Left lung (tissue), 14 donors: ENCODE measurements at places on chromosomes 3 and 15. TPM values are rescaled to one million over a fixed set of nuclear protein-coding genes. Genes with fewer than 3 reads are reported as not detected.

GRCh38 chr15:74901612-74902063 lies 5.0 kb downstream of the FAM219B start:
- no peak overlapping the region for H3K27ac ChIP-seq
- H3K4me1 ChIP-seq = peaks cover 36% of the 10 kb centered on the region
- DNase-seq = peak; percentile 34

DNA sequence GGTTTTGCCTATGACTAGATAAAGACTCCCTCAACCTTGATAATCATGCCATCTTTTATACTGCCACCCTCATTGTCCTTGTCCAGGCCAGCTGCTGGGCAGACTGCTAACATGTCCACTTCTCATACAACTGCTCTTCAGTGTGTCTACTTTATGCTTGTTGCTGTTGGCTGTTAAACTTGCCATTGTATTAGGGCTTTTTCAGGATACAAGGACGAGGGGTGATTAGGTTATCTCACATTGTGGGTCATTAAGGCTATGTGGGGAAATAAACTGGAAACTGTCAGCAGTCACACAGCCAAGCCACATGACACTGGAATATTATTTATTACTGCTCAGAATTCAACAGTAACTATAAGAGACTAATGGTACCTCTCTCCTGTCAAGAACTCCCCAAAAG lies 36.1 kb downstream of the STARD9 start:
- no peaks in the 10 kb centered on the region for H3K36me3 ChIP-seq
- peaks cover 19% of the 10 kb centered on the region for H3K4me1 ChIP-seq
- no peaks in the 10 kb centered on the region for H3K27me3 ChIP-seq
- no peak for DNase-seq
- no peak overlapping the region for H3K4me3 ChIP-seq

DNA sequence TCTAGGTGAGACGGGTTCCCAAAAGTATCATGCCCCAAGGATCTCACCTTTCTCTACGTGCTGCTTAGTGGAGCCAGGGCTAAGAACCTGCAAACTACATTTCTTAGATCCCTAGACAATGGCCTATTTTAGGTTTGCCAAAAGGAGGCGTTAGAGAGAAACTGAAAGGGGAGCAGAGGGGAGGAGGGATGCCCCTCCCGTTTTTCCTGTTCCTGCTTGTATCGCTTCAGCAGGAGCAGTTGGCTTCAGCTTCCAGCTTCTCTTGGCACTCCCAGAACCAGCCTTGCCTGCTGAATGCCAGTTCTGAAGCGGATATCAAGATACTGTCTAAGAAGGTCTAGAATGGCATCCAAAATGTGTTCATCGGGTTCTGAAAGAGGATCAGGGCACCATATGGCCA lies 58.4 kb upstream of the ABHD17C start:
- no peaks in the 10 kb centered on the region for H3K27me3 ChIP-seq
- DNase-seq = no peak
- H3K4me1 ChIP-seq = no peaks in the 10 kb centered on the region
- H3K4me3 ChIP-seq = no peak overlapping the region

TMEM43 gene
- total RNA-seq = 104 TPM

- no peaks in the 10 kb centered on the region for H3K27me3 ChIP-seq
- no peak overlapping the region for H3K4me3 ChIP-seq
- no peak for DNase-seq
- H3K27ac ChIP-seq = no peak overlapping the region
- no peaks in the 10 kb centered on the region for H3K4me1 ChIP-seq
- no peaks in the 10 kb centered on the region for H3K36me3 ChIP-seq
Measured at GRCh38 chr15:57358571-57358970, 17.7 kb upstream of the CGNL1 start.

GRCh38 chr15:89143503-89144162 lies 55.4 kb downstream of the ABHD2 start:
- H3K36me3 ChIP-seq = no peaks in the 10 kb centered on the region
- H3K27me3 ChIP-seq = no peaks in the 10 kb centered on the region
- peaks cover 20% of the 10 kb centered on the region for H3K4me1 ChIP-seq
- peak; percentile 90 for DNase-seq

DNA sequence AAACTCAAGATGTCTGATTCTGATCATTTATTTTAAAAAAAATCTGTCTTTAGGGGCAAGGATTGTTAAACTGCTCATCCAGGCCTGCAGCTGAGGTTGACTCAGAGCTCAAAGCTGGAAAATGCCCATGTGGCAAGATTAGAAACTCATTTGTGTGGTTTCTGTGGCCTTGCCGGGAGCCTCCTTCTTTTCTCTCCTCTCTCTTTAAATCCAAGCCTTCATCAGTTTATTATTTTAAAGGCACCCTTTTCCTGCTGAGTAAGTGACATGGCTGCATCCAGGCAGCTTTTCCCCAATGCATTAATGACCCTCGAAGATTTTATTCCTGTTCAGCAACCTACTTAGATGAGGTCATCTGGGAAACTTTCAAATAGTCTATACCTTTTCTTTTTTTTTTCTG lies 221.3 kb upstream of the CDIN1 start:
- H3K27ac ChIP-seq = no peak overlapping the region
- no peaks in the 10 kb centered on the region for H3K4me1 ChIP-seq
- no peak for DNase-seq
- H3K4me3 ChIP-seq = no peak overlapping the region

CORO2B gene
- 3.5 TPM for total RNA-seq

DNA sequence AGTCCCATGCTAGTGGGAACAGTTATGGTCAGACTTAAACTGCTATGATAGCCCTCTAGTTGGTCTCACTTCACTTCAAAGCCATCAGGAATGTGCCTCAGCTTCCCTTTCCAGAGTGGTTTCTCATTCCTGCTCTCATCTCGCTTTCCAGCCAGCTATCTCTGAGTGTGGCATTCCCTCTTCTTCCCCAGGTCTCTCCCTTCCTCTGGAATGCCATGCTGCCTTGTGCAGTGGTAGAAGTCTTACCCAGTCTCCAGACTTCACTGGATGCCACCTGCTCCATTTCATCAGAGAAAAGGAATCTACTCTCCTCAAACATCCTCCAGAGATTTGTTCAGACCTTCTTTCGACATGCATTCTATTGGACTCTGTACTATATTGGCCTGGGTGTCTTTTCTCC lies 83.0 kb downstream of the AGBL1 start:
- no peak overlapping the region for H3K27ac ChIP-seq
- H3K4me3 ChIP-seq = no peak overlapping the region
- H3K36me3 ChIP-seq = no peaks in the 10 kb centered on the region
- H3K27me3 ChIP-seq = no peaks in the 10 kb centered on the region

GRCh38 chr3:124698030-124698770 lies 32.1 kb upstream of the UMPS start:
- no peak overlapping the region for H3K4me3 ChIP-seq
- no peaks in the 10 kb centered on the region for H3K36me3 ChIP-seq
- no peak overlapping the region for H3K27ac ChIP-seq
- DNase-seq = no peak
- H3K27me3 ChIP-seq = no peaks in the 10 kb centered on the region

DNA sequence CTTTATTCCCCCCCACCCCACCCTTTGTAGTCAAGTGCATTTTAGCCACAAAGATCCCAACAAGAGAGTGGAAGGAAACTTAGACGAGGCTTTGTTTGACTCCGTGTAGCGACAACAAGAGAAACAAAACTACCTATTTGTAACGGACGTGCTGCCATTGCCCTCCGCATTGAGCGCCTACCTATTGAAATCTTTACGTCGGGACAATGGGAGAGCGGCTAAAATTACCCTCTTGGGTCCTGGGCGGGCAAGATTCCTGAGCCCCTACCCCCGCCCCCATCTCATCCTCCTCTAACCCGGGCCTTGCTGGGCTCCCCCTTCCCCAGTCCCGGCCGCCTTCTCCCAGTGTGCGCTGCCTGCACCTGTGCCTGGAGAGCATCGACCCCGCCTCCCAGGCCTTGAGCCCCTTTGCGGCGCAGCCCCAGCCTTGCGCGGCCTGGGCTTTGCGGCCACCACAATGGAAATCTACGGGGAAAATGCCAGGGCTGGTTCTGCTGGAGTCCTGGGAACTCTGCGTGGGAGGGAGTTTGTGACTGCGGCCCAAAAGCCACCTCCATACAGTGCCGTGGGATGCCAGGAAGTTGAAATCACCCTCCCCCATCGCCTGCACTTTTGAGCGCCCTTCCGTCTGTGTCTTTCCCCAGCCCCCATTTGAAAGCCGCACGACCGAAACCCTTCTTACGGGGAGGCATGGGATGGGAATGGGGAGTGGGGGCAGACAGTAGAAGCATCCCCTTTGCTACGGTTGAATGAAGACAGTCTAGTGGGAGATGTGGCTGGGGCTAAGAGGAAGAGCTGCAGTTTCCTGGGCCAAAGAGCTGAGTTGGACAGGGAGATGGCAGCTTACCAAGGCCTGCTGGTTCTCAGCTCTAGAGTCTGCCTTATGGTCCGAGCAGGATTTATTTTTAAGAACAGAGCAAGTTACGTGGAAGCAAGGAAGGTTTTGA lies 1.1 kb upstream of the SOX2 start:
- H3K36me3 ChIP-seq = no peaks in the 10 kb centered on the region
- H3K4me1 ChIP-seq = no peaks in the 10 kb centered on the region
- no peak for DNase-seq
- H3K27me3 ChIP-seq = peaks cover 99% of the 10 kb centered on the region
- H3K27ac ChIP-seq = no peak overlapping the region
- no peak overlapping the region for H3K4me3 ChIP-seq

- H3K4me3 ChIP-seq = peak within 1 kb of the TSS; percentile 94
- peaks cover 38% of the 10 kb centered on the region for H3K4me1 ChIP-seq
- no peaks in the 10 kb centered on the region for H3K27me3 ChIP-seq
Measured at GRCh38 chr3:15205934-15206661, at the start of gene CAPN7. CAPN7 (plus strand) TSS chr3:15206246; CDS start chr3:15206496, 250 bp downstream.

DNA sequence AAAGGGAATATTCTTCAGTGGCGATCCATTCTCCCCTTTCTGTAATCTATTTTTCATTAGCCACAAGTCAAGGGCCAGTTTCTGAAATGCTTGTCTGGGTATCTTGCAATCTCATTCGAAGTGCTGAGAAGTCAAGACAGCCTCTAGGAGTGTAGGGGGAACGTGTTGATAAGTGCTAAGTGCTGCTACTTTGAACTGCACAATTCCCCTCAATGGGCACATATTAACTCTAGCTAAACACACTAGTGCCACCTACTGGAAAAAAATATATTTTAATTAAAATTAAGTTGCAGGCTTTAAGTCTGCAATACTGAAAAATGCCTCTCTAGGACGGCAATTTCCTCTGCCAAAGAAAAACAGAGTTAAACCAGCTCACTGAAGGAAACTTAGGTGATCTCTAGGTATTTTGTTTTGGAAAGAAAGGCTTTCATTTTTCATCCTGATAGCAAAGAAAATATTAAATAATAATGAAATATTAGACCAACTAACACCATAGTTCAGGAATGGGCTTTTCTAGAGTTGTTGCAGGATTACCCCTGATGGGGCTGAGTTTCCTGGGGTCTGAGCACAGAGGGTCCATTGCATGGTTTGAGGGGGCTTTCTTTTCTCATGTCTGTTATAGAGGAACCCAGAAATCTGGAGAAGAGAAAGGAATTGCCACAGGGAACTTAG lies 181.9 kb upstream of the KBTBD8 start:
- H3K4me3 ChIP-seq = no peak overlapping the region
- peak; percentile 19 for DNase-seq
- no peaks in the 10 kb centered on the region for H3K36me3 ChIP-seq
- H3K4me1 ChIP-seq = no peaks in the 10 kb centered on the region
- H3K27ac ChIP-seq = no peak overlapping the region
- H3K27me3 ChIP-seq = no peaks in the 10 kb centered on the region

- H3K27me3 ChIP-seq = no peaks in the 10 kb centered on the region
- H3K4me1 ChIP-seq = peaks cover 23% of the 10 kb centered on the region
- H3K4me3 ChIP-seq = no peak overlapping the region
- no peaks in the 10 kb centered on the region for H3K36me3 ChIP-seq
Measured at GRCh38 chr3:149646181-149646766, 11.6 kb downstream of the WWTR1 start.

GRCh38 chr15:89141885-89142284 lies 53.6 kb downstream of the ABHD2 start:
- DNase-seq = no peak
- H3K27ac ChIP-seq = no peak overlapping the region
- peaks cover 87% of the 10 kb centered on the region for H3K4me1 ChIP-seq
- peaks cover 12% of the 10 kb centered on the region for H3K36me3 ChIP-seq
- H3K4me3 ChIP-seq = no peak overlapping the region
- no peaks in the 10 kb centered on the region for H3K27me3 ChIP-seq

DNA sequence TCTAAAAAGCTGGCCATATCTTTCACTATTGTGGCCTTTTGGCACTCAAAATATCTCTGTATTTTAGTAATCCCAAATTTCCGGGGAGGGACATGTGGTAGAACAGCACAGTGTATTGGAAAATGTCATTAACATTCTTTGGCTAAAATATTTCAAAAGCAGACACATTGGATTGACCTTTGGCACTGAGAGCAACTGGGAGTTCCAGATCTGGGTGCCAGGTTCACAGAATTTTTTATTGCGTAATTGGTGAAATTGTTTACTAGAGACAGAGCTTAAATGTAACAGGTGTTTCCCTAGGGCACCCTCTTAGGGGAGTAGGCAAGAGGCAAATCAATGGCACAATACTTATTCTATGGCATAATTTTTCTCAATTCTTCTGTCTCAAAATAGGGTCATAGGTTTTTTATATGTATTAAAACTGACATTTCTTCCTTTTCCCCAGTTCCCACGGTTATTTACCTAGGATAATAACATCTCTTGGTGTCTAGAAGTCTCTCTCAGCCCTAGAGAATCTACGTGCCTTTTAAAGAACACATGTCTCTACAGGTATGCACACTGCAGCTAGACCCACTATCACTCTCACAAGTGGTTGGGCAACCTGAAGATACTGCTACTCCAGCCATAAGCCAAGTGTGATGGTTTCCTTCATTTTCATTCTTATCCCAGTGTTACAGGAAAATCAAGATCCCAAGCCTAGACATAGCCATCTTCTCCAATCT lies 10.6 kb downstream of the RBMS3 start:
- H3K4me3 ChIP-seq = no peak overlapping the region
- no peak for DNase-seq
- H3K4me1 ChIP-seq = no peaks in the 10 kb centered on the region
- H3K36me3 ChIP-seq = no peaks in the 10 kb centered on the region
